ENCODE measurements at places on chromosomes 11 and 22. TPM values are rescaled to one million over a fixed set of nuclear protein-coding genes. Genes with fewer than 3 reads are reported as not detected.

- no peak for DNase-seq
Measured at GRCh38 chr11:34652191-34652973, 31.5 kb downstream of the EHF start.

DNA sequence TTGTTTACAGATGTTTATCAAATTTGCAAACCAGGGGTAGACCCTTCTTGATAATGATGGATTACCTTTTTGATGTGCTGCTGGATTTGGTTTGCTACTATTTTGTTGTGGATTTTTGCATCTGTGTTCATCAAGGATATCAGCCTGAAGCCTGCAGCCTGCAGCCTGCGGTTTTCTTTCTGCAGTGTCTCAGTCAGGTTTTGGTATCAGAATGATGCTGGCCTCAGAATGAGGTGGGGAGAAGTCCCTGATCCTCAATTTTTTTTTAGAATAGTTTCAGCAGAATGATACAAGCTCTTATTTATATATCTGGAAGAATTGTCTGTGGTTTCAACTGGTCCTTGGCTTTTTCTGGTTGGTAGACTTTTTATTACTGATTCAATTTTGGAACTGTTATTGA, 19.7 kb upstream of the RAB38 start:
- no peak for DNase-seq

DNA sequence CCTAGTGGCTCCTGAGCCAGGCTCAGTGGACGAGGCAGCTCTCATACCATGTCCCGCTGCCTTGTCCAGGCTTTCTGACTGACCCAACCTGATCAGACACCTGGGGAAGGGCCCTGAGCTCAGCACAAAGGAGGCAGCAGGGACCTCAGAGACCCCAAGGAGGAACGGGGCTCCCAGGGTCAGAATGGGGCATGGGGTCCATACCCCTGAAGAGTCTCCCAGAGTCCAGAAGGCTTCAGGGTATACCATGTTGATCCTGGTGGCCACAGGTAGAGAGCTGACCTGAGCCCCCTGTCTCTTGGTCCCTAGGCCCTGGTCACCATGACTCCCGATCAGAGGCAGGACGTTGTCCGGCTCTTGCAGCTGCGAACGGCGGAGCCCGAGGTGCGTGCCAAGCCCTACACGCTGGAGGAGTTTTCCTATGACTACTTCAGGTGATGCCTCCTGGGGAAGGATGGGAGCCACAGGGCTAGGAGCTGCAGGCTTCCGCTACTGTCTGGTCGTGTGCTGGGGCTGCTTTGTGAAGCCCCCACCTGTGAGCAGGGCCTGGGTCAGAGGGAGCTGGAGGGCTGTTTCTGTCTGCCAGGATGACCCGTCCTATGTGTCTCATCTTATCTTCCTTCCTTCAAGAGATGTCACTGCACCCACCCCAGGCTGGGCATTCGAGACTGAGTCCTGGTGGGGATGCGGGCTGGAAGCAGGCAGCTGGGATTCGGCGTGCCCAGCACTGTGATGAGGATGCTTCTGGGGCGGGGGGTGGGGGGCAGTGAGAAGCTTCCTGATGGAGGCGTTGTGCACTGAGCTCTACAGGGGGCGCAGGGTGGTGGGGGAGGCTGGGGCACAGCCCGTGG, 74.2 kb downstream of the MYO7A start:
- no peak for DNase-seq

DNA sequence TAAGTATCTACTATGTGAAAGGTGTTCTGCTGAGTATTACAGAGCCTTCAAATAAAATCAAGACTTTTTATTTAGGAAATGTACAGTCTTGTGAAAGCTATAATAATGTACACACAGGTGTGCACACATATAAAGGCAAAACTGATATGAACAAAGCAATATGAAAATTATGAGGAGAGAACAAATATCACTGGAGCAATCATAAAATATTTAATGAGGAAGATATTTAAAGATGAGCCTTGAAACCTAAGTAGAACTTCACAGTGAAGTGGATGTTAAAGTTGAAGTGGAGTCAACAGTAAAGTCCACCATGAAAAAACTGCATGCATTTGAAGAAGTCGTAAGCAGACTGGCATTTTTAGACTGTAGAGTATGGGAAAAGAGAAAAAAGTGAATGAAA, 18.5 kb downstream of the OR51F1 start:
- DNase-seq = no peak

DNA sequence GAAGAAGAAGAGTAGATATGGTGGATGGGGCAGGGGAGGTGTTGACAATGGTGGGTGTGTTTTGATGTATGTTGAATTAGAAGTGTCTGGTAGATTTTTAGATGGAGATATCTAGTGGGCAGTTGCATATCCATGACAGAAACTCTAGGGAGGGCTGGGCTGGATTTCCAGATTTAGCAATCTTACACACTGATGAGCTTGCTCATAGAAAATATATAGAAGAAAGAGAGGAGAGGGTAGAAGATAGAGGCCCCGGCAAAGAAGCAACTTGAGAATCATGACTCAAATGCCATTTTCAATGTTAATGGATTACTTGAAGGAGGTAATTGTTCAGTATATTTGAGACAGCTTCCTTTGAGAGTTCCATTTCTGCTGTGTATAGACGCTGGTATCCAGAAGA, 8.2 kb downstream of the REXO2 start:
- no peak for DNase-seq

Gene GLB1L3
- total RNA-seq = 9.8 TPM

Data from activated naive CD8-positive, alpha-beta T cell treated with anti-CD3 and anti-CD28 coated beads for 36 hours (primary cell).